GM13977 (cell line): ENCODE measurements at places on chromosomes 5 and 9.

- no peak for DNase-seq
Measured at GRCh38 chr5:35900972-35901695, 37.3 kb downstream of the CAPSL start.

DNA sequence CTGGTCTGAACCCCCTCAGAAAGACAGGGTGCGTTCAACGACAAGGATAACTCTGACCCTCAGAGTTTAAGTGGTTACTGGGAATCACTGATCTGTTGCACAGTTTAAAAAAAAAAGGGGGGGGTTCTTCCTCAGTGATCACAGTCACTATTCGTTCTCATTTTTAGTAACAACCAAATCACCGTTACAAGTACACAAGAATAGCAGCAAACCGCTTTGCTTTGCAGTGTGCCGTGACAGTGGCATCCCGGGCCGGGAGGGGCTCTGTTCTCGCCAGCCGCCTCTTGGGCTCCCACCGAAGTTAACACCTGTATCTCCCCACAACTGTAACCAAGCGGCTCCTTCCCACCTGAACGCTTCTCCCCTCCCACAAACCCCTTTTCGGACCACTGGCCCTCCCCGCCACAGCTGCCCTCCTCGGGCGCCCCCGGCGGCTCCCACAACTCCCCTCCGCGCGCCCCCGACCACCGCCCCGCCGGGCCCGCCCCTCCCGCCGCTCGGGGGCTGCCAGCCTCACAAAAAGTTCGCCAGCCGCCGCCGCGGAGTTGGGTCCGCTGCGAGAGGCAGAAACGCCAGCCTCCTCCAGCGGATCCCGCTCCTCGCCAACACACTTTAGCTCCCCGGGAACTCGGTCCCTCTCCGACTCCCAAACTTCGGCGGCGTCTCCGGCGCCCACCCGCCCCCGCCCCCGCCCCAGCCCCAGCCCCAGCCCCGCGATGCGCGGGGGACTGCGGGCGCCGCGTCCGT is 1.2 kb downstream of the SSBP2 start:
- peak; percentile 88 for DNase-seq

DNA sequence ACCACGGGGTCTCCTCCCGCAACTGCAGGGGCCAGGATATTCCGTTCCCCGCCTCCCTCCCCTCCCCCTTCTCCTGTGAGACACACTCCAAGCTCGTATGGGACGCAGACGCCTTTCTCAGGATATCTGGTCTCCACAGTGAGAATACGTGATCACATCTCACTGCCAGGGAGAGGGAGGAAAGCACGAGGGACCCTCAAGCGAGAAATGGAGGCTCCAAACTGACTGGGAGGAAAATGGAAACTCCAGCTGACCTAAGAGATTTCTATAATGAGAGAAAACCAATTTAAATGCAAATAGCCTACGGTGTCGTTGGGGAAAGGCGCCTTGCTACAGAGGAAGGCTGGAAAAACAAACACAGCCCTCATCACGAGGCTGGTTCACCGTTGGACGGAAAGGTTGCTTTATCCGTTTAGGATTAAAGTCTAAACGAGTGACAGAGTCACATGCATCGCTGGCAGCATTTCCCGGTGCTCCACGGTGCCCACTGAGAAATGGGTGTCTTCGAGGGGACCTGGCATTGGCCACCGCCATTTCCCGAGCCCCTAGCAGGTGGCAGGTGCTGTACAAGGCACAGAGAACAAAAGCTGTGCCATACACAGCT is 116.9 kb upstream of the CPEB4 start:
- no peak for DNase-seq

- DNase-seq, result no peak
Measured at GRCh38 chr5:31982027-31982426, 192.1 kb downstream of the GOLPH3 start.

- DNase-seq, result peak; percentile 61
Measured at GRCh38 chr5:157253547-157253946, 12.4 kb upstream of the CYFIP2 start.

DNA sequence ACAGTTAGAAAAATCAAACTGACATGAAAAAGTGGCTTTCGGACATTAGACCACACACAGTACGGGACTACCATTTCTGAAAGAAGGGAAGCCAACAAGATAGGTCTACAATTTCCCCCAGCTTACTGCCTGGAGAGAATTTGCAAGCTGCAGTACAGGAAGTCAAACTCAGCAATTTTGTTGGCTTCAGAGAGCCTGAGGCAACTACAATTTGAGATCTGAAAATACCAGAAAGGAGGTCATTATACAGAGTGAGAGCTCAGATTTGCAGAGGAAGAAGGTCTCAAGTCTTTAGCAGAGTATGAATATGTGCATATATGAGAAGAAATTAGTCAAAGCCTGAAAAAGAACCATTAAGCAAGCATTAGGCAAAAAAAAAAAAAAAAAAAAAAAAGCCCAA is 83.0 kb downstream of the OXCT1 start:
- no peak for DNase-seq

- peak; percentile 33 for DNase-seq
Measured at GRCh38 chr5:94968507-94969095, 316.3 kb downstream of the MCTP1 start.

DNA sequence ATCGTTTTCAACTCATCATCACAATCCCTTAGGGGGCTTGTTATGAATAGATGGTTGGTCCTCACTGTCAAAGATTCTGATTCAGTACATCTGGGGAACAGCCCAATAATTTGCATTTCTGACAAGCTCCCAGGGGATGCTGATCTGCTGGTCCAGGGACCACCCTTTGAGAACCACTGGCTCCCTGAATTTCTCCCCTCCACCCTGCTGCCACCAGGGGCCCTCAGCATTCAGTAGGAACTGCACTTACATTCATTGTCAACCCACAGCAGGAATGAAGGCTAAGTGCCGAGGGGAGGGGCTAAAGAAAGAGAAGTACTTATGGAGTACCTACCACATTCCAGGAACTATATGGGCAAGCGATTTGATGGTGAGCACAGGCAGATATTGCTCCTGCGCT is 85.9 kb downstream of the BOD1 start:
- no peak for DNase-seq
